ENCODE measurements at places on chromosomes 7 and 10.

GRCh38 chr7:135924302-135924701 is 52.9 kb downstream of the MTPN start:
- no peak for DNase-seq

DNA sequence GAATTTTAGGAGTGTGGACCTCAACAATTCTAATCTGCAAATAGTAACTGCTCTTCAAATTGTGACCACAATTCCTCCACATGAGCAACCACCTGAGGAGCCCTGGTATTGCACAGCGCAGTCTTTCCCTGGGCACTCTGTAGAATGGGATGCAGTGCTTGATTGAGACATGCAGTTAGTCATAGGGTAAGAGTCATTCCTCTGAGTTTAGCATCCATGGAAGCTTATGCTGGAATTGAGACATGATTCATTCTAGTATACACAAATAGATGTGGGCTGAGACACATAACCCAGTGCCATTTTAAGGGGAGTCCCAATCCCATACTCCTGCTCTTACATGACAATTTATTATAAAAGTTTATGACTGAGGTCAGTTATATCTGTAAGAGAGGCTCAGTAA is 582.3 kb upstream of the CNTNAP2 start:
- no peak for DNase-seq

DNA sequence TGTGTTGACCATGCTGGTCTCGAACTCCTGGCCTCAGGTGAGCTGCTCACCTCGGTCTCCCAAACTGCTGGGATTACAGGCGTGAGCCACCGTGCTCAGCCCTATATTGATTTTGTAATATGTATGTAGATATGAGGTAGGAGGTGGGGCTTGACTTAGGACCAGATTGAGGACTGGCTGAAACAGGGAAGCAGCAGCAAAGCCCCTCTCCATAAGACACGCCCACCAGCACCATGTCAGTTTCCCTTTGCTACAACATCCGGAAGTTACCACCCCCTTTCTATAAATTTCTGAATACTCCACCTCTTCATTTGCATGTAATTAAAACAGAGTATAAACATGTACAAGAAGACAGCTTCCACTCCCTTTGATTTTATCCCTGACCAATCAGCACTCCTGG is 47.9 kb upstream of the MYL10 start:
- DNase-seq = no peak

- no peak for DNase-seq
Measured at GRCh38 chr10:124225029-124225466, 131.7 kb upstream of the CHST15 start.

GRCh38 chr7:91114232-91114631 is 150.0 kb upstream of the FZD1 start:
- DNase-seq = no peak

- no peak for DNase-seq
Measured at GRCh38 chr10:68877482-68878110, 23.5 kb upstream of the DDX50 start.

DNA sequence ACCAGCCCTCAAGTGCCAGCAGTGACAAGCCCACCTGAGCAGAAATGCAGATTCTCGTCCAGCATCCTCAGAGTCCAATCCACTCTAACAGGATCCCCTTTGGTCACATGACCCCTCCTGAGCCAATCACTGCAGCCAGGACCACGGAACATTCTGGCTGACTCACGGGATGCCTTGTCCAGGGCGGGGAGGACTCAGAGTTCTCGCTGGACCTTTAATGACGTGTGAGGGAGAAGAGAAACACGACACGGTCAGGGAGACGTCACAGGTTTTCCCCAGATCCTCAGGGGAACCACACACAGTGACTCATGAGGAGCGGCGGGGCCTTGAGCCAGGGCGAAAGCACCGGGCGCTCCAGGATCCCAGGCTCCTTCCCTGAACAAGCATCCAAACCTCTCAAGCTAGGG is 155.7 kb downstream of the PTPRN2 start:
- DNase-seq = peak; percentile 10

- DNase-seq = peak; percentile 47
Measured at GRCh38 chr7:54989453-54990225, 29.2 kb upstream of the EGFR start.

- DNase-seq = no peak
Measured at GRCh38 chr7:22688084-22688483, 38.9 kb upstream of the IL6 start.

GRCh38 chr10:130982802-130983201 is 328.7 kb downstream of the TCERG1L start:
- no peak for DNase-seq

DNA sequence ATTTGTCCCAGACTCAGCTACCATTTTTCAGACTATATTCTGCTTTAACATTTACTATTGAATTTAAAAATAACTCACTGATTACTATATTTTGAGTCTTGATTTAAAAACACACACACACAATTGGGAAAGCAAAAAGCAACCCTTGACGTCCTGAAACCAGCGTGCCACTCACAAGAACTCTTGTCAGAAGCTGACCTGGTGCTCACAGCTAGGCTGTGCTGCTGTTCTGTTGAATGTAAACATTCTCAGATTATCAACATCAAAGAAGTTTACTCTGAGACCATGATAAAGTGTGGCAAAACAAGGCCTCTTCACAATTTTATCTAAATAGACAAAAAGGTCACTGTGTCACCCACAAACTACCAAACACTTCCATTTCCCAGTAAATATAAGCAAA is 62.6 kb upstream of the CACNA2D1 start:
- DNase-seq = no peak

GRCh38 chr7:101231644-101232043 is 6.0 kb downstream of the CLDN15 start:
- no peak for DNase-seq

DNA sequence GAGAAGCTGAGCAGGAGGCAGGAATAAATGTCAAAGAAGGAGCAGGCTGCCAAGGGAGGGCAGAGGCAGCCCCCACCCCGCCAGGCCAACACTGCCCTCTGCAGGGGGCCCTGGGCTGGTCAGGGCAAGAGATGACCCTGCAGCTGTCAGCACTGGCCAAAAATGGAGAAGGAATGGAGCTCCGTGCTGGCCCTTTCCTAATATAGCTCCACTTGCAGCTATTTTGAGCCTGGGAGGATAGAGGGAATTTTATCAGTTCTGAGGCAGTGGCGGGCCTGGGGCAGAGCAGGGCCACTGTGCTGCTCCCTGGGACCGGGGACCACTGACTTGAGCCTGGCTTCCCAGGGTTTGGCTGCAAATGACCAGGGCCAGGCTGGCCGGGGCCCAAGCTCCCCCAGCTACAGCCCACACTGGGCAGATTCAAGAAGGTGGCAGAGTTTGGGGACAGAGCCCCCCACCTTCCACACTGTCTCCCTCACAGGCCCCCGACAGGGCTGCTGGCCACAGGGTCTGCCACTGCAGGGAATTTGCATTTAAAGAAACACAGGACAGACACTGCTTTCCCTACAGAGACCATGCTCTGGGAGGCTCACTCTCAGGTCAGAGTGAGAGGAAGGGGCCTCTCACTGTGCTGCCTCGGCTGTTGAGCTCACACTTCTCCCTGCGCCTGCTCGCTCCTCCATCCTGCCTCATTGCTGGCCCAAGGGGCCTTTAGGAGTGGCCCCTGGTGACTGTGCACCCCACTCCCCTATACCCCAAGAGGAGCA is 16.2 kb downstream of the LDB3 start:
- no peak for DNase-seq

DNA sequence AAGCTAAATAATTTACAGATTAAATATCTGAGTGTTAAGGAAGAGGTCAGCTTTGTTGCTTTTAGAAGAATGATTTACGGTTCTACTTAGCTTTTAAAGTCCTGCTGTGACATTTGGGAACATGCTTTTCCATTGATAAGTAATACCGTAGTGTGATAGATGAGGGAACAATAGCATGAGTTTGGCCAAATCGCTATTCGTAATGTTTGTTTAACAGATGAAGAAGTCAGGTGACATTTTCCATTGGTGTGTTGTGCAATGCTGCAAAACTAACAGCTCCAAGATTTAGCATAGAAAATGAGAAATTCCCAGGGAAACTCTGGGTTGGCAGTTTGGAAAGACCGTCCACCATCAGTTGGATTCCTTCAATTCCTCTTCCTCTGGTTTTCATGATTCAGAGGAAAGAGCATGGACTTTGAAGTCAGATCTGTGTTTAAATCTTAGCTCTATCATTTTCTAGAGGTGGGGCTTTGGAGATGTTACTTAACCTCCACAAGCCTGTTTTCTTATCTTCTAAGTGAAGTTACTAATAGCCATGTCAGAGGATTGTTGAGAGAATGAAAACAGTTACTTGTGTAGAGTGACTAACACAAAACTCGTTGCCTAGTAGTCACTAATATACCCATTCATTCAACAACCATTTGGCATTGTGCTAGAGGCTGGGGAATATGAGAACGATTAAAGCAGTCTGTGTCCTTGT is 140.4 kb upstream of the BMPER start:
- no peak for DNase-seq

- DNase-seq = no peak
Measured at GRCh38 chr10:30422981-30423654, 10.9 kb upstream of the MAP3K8 start.

GRCh38 chr10:54449056-54449455 is 352.0 kb downstream of the PCDH15 start:
- no peak for DNase-seq
